ENCODE measurements at places on chromosomes 11 and 22. TPM values are rescaled to one million over a fixed set of nuclear protein-coding genes. Genes with fewer than 3 reads are reported as not detected.

Gene HOATZ
- not detected for total RNA-seq

Gene ANGPTL5
- total RNA-seq = not detected

Gene PHOX2A
- not detected for total RNA-seq

Gene OR10G4
- total RNA-seq = not detected

Gene B4GALNT4
- total RNA-seq = 12.6 TPM

Gene UCP3
- 1.7 TPM for total RNA-seq

Gene STK33
- total RNA-seq = 5.2 TPM

Gene P2RX6
- total RNA-seq = 0.56 TPM

Gene NCR3LG1
- 1.9 TPM for total RNA-seq

Gene ZNF214
- total RNA-seq = 0.83 TPM

Gene OR52N4
- not detected for total RNA-seq

Gene SLC15A3
- total RNA-seq = not detected

Gene TRIM49
- not detected for total RNA-seq

Gene NCF4
- not detected for total RNA-seq

Gene ENDOD1
- 12.6 TPM for total RNA-seq

Gene NRIP3
- total RNA-seq = 1.1 TPM

Gene PKDREJ
- total RNA-seq = not detected

Gene MS4A12
- not detected for total RNA-seq

Gene PSMC3
- 188 TPM for total RNA-seq

Gene OR52I2
- not detected for total RNA-seq

Gene OR52L1
- total RNA-seq = not detected

Gene OR51T1
- total RNA-seq = not detected

Gene FGF19
- 0.03 TPM for total RNA-seq

Gene IGF2
- total RNA-seq = 1.8 TPM

Gene FAM111A
- 9.5 TPM for total RNA-seq

Gene BDNF
- 11.4 TPM for total RNA-seq

Gene SCT
- not detected for total RNA-seq

Gene KRTAP5-7
- total RNA-seq = not detected

Gene JRKL
- 5.2 TPM for total RNA-seq

Gene MOV10L1
- not detected for total RNA-seq

Gene AMBRA1
- total RNA-seq = 17.0 TPM

Gene KCNE3
- total RNA-seq = not detected

Gene BBOX1
- total RNA-seq = not detected

Gene CRYBB2
- 0.23 TPM for total RNA-seq

Gene ME3
- 14.1 TPM for total RNA-seq

Gene C11orf16
- not detected for total RNA-seq

Gene TYR
- total RNA-seq = not detected

Gene KDELR3
- 19.0 TPM for total RNA-seq

Gene MYEOV
- total RNA-seq = 113 TPM

Gene SCGB1C1
- not detected for total RNA-seq

Gene TSPO
- 126 TPM for total RNA-seq

Gene LMO1
- 2.5 TPM for total RNA-seq

Gene SNAP29
- total RNA-seq = 16.5 TPM

Gene CALCB
- total RNA-seq = 0.07 TPM

Gene PANX2
- 7.7 TPM for total RNA-seq

Gene TUBA8
- 0.67 TPM for total RNA-seq

Gene C11orf91
- 0.50 TPM for total RNA-seq

Gene RAG2
- total RNA-seq = not detected

Gene MRGPRX4
- total RNA-seq = not detected

Gene PIH1D2
- 1.3 TPM for total RNA-seq

Gene OR52A1
- not detected for total RNA-seq

Gene CRYBA4
- total RNA-seq = not detected

Gene SYT7
- 1.1 TPM for total RNA-seq

Gene FGF4
- not detected for total RNA-seq

Data from A549 treated with CpdA at 1 μM for 4 hours (cell line).